Renal cortex interstitium (tissue), 15 donors: ENCODE measurements at places on chromosomes 5 and 9. TPM values are rescaled to one million over a fixed set of nuclear protein-coding genes. Genes with fewer than 3 reads are reported as not detected.

GRCh38 chr9:125549039-125549438 lies 158.0 kb downstream of the MAPKAP1 start:
- no peak for DNase-seq

- DNase-seq, result no peak
Observed at GRCh38 chr9:91751922-91752321, 198.1 kb downstream of the ROR2 start.

The SCGB3A2 gene
- polyA plus RNA-seq, result 0.41 TPM

The FSD1L gene
- 9.6 TPM for polyA plus RNA-seq
